H54 (cell line): ENCODE measurements at places on chromosomes 16 and 17.

- no peak for DNase-seq
Measured at GRCh38 chr17:48132385-48132784, 24.8 kb downstream of the SNX11 start.

DNA sequence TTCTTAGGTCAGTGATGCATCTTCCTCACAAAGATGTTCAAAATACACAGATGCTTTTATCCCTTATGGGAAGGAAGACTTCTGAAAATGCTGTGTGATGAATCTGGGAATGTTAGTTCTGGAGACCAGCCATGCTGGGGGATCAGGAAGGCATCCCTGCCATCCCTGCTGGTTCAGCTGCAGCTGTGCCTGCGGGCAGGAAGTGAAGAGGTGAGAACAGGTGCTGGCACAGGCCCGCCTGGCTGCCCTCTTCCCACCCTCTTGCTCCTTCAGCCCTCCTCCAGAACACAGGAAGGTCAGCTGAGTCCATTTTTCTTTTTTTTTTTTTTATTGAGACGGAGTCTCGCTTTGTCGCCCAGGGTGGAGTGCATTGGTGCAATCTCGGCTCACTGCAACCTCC lies 15.2 kb downstream of the RAB11FIP3 start:
- DNase-seq, result no peak

GRCh38 chr16:81745704-81746558 lies 33.2 kb upstream of the PLCG2 start:
- peak; percentile 78 for DNase-seq

- no peak for DNase-seq
Measured at GRCh38 chr16:78094166-78094565, 5.3 kb upstream of the WWOX start.

- no peak for DNase-seq
Measured at GRCh38 chr17:66634193-66634592, 200.7 kb upstream of the CACNG5 start.

GRCh38 chr16:82031116-82032084 lies 3.7 kb upstream of the HSD17B2 start:
- DNase-seq, result peak; percentile 44

- DNase-seq, result no peak
Measured at GRCh38 chr17:36817483-36818048, 119.7 kb upstream of the LHX1 start.
